ENCODE measurements at places on chromosomes 2 and 18.

GRCh38 chr2:154400563-154401290 lies 297.8 kb upstream of the KCNJ3 start:
- no peak for DNase-seq

DNA sequence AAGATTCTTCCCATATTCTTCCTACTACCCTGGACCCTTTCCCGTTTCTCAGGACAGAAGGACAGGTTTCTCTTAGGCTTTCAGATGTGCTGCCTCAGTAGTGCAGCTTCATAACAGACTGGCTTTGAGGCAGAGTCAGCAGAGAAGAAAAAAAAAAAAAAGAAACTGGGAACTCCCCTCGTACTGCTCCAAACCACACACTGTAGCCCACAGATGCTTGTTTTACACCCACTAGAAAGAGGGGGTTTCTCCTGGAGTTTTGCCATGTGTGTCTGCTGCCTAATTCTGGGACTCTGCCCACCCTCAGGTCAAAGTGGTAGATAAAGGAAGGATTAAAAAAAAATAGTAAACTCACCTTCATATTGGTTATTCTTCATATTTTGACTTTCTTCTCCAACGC lies 95.9 kb downstream of the NCOA1 start:
- DNase-seq, result no peak

DNA sequence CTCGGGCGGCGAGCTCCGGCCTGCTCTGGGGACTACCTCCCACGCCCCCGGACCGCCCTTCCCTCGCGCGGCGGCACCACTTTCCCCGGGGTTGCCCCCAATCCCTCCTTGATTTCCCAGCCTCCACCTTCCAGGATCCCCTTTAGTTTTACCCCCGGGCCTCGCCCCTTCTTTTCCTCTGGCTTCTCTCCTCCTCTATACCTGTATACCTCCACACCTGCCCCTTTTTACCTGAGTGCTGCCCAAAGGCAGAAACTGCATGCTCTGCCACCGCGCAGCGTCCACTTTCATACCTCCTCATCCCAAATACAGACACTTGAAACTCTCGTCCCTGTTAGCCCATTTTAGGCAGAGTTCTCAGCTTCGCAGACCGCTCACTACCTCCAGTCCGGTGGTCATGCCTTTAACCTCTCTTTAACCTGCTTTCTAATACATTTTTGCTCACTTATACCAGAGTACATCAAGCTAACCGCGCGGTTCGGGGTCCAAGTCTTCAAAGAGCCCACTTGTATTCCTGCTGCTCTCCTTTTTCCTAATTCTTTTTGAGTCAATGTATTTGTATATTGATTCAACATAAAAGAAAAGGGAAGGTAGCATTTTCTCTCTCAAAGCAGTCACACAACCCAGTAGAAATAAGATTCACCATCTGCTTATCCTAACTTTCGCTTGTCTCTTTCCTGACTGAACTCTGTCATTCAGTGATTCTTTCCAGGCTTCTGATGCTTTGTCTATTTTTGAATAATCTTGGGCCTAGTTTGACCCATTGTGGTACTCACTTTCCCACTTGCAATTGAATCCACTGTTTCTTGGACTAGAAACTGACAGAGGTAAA lies 901 bp downstream of the SPOPL start:
- DNase-seq, result no peak

DNA sequence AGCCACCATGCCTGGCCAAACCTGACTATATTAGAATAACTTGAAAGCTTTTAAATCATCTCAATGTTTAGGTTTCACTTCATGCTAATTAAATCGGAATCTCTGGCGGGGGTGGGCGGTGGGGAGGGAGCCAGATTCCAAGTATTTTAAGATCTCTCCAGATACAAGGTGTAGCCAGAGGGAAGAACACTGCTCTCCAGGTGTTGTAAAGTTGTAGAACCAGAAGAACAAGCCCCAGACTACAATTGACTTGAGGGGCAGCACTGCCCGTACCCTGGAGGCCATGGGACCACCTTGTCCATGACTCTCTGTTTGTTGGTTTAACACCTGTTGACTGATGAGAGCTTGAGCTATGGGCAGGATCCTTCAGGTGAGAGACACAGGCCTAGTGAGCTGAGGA lies 33.1 kb upstream of the GTF2A1L start:
- DNase-seq, result no peak

DNA sequence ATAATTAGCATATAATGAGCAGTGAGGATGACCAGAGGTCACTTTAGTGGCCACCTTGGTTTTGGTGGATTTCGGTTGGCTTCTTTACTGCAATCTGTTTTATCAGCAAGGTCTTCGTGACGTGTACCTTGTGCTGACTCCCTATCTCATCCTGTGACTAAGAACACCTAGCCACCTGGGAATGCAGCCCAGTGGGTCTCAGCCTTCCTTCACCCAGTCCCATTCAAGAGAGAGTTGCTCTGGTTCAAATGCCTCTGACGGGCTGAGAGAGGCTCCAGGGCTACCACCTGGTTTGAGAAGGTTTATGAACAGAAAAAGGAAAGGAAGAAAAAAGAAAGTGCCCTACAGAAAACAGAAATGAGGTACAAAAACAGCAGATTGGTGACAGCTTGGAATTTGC lies 738.7 kb downstream of the SOCS6 start:
- DNase-seq, result no peak

- DNase-seq, result peak; percentile 93
Measured at GRCh38 chr2:217934321-217935131, 68.3 kb downstream of the TNS1 start.

- DNase-seq, result no peak
Measured at GRCh38 chr2:149307014-149307413, 23.4 kb upstream of the LYPD6 start.

GRCh38 chr18:70462078-70462439 lies 173.2 kb downstream of the SOCS6 start:
- no peak for DNase-seq

- no peak for DNase-seq
Measured at GRCh38 chr2:1421731-1422130, 8.5 kb downstream of the TPO start.

GRCh38 chr18:10032331-10033015 lies 118.7 kb downstream of the VAPA start:
- DNase-seq, result no peak

GRCh38 chr2:188701836-188702235 lies 272.3 kb upstream of the COL3A1 start:
- DNase-seq, result no peak

GRCh38 chr2:152466980-152467676 lies 132.2 kb downstream of the FMNL2 start:
- DNase-seq, result peak; percentile 70

DNA sequence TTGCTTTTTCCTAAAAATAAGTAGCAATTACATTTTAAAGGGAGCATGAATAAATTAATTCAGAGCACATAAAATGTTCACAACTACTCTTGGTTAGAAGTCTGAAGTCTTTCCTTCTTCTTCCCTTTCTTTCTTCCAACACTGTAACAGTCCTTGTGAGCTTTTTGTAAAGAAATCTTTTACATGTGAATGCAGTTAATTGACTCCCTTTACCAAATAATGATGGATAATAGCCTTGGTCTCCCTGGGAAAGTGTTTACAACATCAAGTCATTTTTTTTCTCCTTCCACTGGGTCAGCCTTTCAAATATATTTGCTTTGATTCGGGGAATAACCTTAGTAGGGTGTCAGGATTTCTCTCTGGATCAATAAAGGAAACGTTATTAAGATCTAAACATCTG lies 39.1 kb downstream of the CALCRL start:
- DNase-seq, result no peak

GRCh38 chr2:79770926-79771325 lies 258.1 kb downstream of the CTNNA2 start:
- no peak for DNase-seq

DNA sequence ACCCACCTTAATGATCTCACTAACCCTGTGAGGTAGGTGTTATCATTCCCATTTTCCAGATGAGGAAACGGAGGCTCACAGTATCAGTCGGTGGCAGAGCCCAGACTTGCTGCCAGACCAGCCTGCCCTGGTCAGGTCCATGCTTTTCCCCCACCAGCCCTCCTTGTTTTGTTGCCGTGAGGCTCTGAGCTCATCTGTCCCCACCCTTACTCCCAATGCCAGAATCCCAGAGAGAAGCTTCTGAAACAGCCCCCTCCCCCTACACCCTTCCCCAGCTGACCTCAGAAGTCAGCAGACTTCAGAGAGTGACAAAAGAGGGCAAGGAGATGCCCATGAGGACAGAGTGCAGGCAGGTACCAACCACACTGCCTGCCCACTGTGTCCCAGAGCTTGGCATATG lies 20.8 kb upstream of the TNS1 start:
- peak; percentile 26 for DNase-seq

- peak; percentile 17 for DNase-seq
Measured at GRCh38 chr2:85385746-85386145, 24.4 kb downstream of the CAPG start.

- no peak for DNase-seq
Measured at GRCh38 chr2:204487447-204488229, 57.6 kb upstream of the PARD3B start.

- DNase-seq, result no peak
Measured at GRCh38 chr2:68837861-68838341, 33.3 kb downstream of the BMP10 start.

GRCh38 chr2:30847329-30847728 lies 40.1 kb upstream of the CAPN13 start:
- DNase-seq, result no peak

GRCh38 chr2:31504311-31504710 lies 76.4 kb downstream of the SRD5A2 start:
- DNase-seq, result no peak

DNA sequence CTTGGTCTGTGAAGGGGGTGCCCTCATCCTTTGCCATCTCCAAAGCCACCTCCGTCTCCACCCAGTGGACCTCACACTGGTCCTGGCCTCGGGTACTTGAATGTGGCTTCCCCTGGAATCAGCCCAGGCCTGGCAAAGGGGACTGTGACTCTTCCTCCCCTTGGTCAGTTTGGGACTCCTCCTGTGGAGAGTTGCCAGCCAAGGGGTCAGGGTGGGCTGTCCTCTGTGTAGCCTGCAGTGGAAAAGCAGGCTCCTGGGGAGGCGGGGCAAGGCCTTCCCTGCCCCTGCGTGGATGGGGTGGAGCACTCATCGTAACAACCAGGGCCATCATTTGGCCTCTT lies 59.8 kb downstream of the INHBB start:
- DNase-seq, result no peak

DNA sequence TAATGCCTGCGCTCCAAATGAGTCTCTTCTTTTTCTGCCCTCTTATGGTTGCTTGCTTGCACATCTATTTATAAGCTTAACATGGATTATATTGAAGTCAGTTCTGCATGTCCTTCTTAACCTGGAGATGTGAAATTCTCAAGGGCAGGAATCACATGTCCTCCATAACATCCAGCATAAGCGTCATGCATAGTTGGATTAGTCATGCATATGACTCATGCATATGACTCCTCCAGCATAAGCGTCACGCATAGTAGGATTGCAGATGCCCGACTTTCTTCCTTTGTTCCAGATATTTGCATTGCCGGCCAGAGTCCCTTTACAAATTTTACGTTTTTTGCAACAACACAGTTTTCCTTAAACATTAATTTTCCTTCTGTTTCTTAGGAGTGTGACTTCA lies 308.6 kb downstream of the TGIF1 start:
- DNase-seq, result no peak

GRCh38 chr2:63776382-63776781 lies 65.3 kb upstream of the UGP2 start:
- DNase-seq, result no peak

- DNase-seq, result no peak
Measured at GRCh38 chr2:171390941-171391516, 42.8 kb downstream of the METTL8 start.

GRCh38 chr2:20988905-20989304 lies 55.0 kb downstream of the APOB start:
- DNase-seq, result no peak

- DNase-seq, result no peak
Measured at GRCh38 chr2:46569766-46570165, 90.4 kb downstream of the TMEM247 start.

DNA sequence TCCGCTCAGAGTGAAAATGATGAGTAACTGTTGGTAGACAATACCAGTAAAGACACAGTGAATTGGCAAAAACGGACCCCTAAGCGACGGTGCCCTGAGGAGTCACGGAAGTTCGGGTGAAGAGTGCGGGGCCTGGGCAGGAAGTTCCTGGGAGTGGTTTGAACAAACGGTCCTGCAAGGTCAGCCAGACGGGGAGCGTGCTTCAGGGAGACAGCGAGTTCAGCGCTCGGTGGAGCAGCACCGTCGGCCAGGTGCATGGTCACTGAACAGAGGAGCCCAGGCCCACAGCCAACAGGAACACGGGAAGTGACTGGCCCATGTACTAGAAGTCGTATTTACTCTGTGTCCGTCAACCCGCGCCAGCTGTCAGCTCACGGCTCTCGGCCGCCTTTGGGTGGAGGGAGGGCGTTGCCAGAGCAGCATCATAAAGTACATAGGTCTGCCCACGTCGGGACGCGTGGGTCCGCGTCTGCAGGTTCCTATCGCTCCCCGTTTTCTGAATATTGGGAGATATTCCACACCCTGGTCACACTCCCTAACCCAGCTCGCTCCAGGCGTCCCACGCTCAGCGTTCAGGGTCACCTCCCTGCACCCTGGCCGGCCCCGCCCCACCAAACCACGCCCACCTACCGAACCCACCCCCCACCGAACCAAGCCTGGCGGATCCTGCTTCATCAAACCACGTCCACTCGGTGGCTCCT lies 75.6 kb upstream of the UXS1 start:
- DNase-seq, result no peak

- no peak for DNase-seq
Measured at GRCh38 chr2:96396602-96397001, 61.0 kb downstream of the NCAPH start.

GRCh38 chr2:198252472-198252871 lies 448.1 kb downstream of the PLCL1 start:
- DNase-seq, result no peak

- DNase-seq, result no peak
Measured at GRCh38 chr2:227360351-227360750, 18.8 kb downstream of the TM4SF20 start.

DNA sequence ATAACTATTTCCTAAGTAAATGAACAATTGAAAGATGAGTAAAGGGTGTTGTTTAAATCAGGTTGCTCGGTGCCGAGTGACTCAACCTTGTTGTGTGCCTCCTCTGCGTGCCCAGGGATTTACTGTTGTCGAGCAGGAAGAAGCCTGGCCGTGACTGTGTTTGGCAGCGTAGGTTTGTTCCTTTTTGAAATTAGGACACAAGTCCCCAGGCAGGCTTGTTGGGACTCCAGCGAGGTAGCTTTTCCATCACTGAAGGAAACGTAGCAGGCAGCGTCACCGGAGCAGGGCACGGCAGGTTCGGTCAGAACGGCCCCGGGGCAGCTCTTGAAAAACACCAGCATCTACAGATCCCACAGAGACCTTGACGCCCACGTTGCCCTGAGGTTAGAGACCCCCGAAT lies 48.6 kb downstream of the TMEM18 start:
- DNase-seq, result no peak

DNA sequence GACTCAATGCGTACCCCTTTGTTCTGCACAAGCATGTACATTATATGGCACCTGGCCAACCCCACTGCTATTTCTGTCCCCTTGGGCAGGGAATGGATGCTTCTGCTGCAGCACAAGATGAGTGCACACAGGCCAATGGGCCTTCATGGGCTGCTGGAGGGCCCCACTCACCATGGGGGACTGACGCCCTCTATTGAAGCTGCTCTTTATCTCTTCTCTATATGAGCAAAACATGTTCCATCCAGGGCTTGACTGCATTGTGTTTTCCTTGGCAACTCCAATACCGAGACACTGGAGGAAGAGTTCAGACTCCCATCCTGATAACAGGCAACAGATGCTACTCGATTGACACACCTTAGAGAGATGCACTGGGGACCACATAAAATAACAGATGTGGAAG lies 251.6 kb upstream of the NCKAP5 start:
- DNase-seq, result no peak

GRCh38 chr2:118032169-118033013 lies 18.5 kb upstream of the CCDC93 start:
- DNase-seq, result no peak
